ENCODE measurements at places on chromosomes 4 and X. TPM values are rescaled to one million over a fixed set of nuclear protein-coding genes. Genes with fewer than 3 reads are reported as not detected.

DNA sequence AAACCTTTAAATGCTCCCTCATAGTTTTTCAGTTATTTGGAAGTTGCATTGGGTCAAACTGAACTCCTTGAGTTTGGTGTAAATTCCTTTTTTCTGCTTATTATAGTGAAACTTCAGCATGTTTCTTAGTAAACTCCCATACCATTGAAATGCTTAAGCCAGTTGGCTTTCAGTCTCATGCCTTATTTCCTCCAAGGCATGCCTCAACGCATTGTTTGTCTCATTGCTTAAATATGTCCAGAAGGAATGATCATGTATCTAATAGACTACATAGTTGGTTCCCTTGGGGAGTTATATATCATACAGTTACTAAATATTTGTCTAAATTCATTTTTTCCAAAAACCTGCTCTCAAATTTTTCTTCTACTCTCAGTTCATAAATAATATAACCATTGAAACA lies 114.0 kb downstream of the STOX2 start:
- no peak for DNase-seq

DNA sequence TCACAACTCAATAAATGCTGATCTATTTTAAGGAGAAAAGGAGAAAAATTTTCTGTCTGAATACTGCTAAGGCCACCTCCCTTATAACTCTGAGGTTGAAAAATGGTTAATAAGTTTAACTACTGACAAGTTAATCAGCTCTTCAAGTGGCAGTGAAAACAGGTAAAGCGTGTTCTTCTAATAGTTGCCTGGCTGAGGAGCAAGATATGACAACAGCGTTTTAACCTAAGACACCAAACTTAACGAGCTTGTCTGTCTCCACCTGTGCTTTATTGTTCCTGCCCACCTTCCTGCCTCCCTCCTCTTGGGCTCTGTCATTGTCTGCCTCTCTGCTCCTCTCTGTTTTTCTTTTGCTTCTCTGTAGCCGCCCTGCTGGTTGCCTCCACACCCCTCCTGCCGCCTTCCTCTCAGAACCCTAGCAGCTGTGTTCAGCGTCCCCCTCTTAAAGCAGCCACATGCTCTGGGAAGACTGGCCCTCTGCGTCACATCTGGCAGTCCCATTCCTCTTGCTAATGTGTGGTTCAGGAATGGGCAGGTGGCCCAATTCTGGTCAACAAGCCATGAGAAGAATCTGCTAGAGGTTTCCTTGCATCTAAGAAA lies 4.3 kb upstream of the TSPAN5 start:
- DNase-seq, result no peak

DNA sequence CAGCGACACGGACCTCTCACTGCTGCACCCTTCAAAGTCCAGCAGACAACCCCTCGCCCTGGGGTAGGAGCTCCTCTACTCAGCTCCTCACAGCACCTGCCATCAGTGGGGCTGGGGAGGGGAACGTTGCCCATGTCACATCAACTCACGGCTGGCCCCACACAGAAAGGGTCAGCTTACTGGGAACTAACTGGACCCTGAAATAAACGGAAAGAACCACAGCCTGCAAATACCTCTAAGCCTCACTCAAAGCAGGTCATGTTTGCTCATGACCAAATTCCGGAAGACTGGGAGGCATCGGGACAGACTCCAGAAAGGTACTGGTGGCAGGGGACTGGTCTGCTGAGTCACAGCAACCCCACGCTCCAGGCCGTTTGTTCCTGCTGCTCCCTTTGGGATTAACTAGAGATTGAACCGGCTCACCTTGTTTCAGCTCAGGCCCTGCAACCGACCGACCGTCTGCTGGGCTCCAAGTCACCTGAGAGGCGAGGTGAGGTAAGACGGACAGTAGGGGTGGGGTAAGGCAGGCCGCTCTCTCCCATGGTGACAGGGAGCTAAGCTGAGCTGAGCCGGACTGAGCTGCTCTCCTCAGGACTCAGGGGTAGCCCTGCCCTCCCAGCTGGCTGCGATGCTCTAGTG lies 5.6 kb downstream of the G6PD start:
- DNase-seq, result no peak

The ZNF275 gene
- total RNA-seq, result 9.0 TPM

DNA sequence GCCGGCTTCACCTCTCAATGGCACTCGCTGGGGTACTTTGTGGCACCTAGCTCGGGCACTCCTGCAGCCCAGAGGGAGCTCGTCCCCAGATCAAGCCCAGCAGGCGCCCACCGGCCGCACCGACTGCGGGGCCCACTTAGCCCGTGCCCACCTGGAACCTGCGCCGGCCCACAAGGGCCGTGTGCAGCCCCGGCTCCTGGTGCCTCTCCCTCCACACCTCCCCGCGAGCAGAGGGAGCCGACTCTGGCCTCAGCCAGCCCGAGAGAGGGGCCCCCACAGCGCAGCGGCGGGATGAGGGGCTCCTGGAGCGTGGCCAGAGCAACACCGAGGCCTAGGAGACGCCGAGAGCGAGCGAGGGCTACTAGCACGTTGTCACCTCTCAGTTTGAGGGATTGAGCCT lies 82.1 kb upstream of the SHISA3 start:
- no peak for DNase-seq
